Stimulated activated CD4-positive, alpha-beta T cell treated with anti-CD3 and anti-CD28 coated beads, Interleukin-1b, Interleukin-23, amount 100 ng/mL, for 1 hour (primary cell): ENCODE measurements at places on chromosomes 7 and 10.

- DNase-seq, result no peak
These were observed 138.2 kb upstream of the MKLN1 start for GRCh38 chr7:131189488-131189887.

GRCh38 chr10:119634219-119634544, 17.0 kb upstream of the BAG3 start:
- no peak for DNase-seq

- no peak for DNase-seq
These were observed 375.2 kb downstream of the PAXIP1 start for GRCh38 chr7:154627646-154628290.

DNA sequence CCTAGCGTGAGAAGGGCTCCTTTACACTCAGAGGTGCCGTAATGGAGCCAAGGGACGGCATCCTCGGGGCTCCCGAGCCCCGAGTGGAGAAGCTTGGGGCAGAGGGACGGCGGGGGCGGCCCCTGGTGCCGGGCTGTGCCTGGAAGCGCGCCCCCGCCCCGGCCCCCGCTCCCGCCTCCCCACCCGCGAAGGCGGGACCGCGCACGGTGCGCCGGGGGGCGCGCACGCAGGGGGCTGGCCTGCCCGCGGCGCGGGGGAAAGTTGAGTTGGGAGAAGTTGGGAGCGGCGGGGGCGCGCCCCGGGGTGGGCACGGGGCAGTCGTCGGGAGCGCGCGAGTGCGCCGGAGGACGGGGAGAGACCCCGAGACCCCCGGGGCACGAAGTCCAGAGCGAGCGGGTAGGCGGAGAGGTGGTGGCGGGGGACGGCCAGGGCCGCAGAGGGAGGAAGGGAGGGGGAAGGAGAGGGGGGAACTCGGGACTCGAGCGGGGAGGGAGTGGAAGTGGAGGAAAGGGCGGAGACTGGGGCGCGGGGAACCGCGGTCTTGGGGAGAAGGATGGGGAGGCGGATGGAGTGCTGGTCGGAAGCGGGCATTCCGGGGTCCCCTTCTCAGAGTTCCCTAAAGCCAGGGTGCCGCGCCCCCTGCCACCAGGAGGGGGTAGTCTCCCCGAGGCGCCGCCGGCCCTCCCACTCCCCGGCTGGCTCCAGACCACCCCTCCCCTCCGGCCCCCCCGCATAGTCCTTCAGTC, at the start of gene SLC4A2:
SLC4A2 (plus strand) TSS at position 223 of the 746 bp plus-strand sequence. CDS start 2,399 bp downstream, outside the sequence.
- DNase-seq, result no peak

- DNase-seq, result no peak
These were observed 162.0 kb downstream of the KLF6 start for GRCh38 chr10:3622845-3623621.

- no peak for DNase-seq
These were observed 253.1 kb downstream of the PRKG1 start for GRCh38 chr10:51327432-51327831.

- no peak for DNase-seq
These were observed 307.8 kb downstream of the PTPRN2 start for GRCh38 chr7:158279539-158280447.

DNA sequence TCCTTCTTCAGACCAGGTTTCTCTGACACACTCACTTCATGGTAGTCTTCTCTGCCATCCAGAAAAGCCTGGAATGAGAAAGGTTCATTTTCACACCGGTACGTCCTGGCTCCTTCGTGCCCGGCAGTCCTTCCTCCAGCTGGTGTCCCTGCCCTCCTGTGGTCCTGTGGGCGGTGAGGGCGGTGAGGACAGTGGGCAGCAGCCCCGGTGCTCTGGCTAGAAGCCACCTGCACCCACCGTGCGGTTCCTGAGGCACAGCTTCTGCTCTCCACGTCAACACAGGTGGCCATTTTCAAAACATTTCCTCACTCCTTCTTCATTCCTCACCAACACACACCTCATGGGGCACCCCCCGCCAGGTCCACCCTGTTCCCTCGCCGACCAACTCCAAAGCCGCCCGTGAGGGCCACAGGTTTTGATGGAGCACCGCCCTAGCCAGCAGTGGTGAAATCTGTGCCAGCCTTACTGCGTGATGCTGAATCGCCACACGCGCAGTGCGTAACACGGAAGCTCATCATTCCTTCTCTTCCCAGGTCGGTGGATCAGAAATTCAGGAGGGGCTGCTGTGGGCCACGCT, 251.4 kb upstream of the RNF32 start:
- no peak for DNase-seq

- DNase-seq, result no peak
These were observed 1227.5 kb upstream of the C7orf33 start for GRCh38 chr7:147363101-147363500.

DNA sequence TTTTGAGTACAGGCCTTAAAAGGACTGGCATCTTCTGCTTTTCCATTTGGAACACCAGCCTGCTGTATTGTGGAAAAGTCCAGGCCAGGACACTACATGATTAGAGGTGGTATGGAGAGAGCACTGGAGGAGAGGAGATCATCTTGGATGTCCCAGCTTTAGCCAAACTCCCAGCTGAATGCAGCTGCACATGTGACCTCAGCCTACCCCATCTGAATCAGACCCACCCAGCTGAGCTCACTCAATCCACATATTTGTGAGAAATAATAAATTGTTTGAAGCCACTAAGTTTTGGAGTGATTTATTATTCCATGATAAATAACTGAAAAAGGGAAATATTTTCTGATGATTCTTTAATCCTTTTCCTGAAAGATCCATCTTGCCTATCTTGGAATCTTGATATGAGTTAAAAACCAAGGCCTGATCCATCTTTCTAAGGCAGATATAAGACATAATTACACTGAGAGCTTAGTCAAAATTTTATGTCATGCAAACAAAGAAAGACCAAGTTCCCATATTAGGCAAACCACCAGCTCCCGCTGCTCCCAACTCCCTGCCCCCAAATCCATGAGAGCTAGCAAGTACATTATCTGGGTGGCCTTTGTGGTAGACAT, 55.1 kb upstream of the TRIL start:
- DNase-seq, result no peak

DNA sequence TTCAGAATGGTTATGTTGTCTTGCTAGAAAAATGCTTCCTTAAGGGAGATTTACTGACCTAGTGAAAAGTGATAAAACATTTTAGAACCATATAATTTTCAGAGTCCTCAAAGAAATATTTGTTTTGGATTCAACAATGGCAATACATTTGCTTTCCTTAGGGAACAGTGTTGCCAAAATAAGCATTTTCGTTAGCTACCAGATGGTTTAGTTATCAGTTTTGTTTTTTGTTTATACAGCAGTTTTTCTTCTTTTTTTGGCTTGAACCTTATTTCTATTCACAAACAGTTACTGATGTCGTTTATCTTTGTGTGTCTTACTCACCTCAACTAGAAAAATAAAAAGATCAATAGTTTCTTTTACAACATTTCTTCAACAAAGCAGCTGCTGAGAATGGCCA, 48.6 kb downstream of the EXOC4 start:
- no peak for DNase-seq

DNA sequence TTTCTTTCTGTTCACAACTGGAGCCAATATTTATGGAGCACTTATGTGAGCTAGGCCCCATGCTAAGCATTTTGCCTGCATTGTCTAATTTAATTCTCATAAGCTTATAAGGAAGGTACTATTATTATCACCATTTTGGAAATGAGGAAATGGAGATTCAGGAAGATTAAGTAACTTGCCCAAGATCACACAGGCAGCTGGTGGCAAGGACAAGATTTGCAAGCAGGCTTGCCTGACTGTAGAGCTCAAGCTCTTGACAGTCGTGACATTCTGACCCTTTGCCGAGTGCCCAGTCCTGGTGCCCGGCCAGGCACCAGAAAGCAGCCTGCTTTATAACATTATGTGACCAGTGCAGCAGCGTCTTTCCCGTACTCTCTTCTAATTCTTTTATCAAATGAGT, 38.2 kb downstream of the WNT2 start:
- no peak for DNase-seq

DNA sequence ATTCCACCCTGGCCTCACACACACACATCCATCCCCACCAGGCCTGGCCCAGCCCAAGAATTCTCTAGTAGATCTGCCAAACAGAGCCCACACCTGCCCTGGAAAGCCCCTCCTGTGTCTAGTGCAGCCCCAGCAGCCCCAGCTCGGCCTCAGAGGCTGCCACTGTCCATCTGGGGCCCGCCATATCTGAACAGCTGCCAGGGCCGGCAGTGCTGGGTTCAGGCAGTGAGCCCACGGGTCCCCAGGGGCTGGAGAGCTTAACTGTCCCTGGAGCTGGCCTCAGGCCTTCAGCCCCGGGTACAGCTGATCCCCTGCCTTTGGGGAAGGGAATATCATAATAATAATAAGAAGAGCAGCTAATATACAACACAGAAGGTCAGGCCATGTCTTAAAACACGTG, 574 bp downstream of the MYL10 start:
- no peak for DNase-seq

DNA sequence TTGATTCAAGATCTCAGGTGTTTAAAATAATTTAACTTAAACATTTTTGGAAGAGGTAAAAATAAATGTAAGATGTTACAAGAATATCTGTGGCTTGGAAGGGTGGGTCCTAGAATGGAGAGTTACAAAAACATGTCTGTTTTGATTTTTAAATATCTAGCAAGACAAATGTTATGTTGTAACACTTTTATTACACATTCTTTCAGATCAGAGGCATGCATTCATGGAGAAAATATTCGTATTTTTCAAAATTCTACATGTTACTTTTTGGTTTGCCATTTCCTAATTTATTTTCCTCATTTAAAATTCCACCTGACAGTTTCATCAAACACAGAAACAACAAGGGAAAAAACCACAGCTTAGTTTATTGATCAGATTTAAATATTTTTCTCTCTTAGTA, 10.0 kb downstream of the WBP1L start:
- DNase-seq, result no peak

- DNase-seq, result no peak
These were observed 127.9 kb downstream of the NRF1 start for GRCh38 chr7:129739427-129739826.

- DNase-seq, result no peak
These were observed 92.5 kb downstream of the SH3PXD2A start for GRCh38 chr10:103762916-103763315.

GRCh38 chr7:35760143-35760745, 40.6 kb upstream of the SEPTIN7 start:
- no peak for DNase-seq

DNA sequence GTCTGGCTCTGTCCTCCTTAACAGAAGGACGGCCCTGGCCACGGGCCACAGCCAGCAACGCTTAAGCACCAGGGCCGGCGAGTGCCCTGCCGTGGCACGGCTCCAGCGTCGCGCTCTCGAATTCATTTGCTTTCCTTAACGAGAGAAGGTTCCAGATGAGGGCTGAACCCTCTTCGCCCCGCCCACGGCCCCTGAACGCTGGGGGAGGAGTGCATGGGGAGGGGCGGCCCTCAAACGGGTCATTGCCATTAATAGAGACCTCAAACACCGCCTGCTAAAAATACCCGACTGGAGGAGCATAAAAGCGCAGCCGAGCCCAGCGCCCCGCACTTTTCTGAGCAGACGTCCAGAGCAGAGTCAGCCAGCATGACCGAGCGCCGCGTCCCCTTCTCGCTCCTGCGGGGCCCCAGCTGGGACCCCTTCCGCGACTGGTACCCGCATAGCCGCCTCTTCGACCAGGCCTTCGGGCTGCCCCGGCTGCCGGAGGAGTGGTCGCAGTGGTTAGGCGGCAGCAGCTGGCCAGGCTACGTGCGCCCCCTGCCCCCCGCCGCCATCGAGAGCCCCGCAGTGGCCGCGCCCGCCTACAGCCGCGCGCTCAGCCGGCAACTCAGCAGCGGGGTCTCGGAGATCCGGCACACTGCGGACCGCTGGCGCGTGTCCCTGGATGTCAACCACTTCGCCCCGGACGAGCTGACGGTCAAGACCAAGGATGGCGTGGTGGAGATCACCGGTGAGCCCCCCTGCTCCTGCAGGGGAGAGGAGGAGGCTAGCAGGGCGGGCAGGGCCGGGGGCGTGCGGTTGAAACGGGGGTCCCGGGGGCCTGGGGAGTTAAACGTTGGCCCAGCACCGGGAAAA, at the start of gene HSPB1:
HSPB1 (plus strand) TSS at position 327 of the 855 bp plus-strand sequence; CDS start at position 367, 40 bp downstream.
- DNase-seq, result peak; percentile 22

- DNase-seq, result no peak
These were observed 14.1 kb upstream of the SUN1 start for GRCh38 chr7:818031-818699.

DNA sequence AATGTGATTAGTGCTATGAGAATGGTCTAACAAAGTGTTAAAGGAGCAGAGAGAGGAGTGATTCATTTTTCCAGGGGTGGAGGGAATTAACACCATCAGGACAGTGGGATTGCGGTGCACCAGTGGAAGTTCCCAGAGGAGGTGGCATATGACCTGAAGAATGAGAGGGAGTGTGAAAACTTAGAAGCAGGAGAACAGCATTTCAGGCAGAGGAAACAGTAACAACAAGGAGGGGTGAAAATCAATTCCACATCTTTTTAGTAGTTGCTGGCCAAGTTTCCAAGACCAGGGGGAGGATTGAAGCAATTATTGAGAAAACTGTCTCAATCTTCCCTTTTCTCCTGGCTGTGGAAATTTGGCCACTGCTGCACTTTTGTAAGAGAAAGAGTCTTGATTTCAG, 23.7 kb upstream of the CCDC172 start:
- no peak for DNase-seq

GRCh38 chr7:137703291-137704010, 143.3 kb downstream of the DGKI start:
- DNase-seq, result no peak

DNA sequence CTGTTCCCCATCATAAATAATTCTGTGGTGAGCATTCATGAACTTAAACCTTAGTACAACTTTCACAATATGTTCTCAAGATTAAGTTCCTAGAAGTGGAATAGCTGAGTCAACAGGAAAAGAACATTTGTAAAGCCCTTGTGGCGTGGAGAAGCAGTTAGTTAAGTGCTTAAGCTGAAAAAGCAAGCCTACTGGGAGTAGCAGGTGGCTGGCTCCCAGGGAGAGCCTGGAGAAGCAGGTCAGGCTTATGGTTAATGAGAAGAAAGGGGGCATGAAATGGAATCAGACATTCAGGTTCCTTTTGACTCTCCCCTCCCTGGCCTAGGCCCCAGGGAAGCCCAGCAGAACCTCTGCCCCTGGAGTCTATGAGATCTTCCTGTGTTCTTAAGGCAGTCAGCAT, 35.3 kb downstream of the VSTM4 start:
- no peak for DNase-seq

GRCh38 chr7:36084485-36085091, 68.5 kb upstream of the EEPD1 start:
- DNase-seq, result no peak

- DNase-seq, result no peak
These were observed 187.4 kb downstream of the CYP26A1 start for GRCh38 chr10:93261089-93261488.

GRCh38 chr7:120441850-120442249, 168.9 kb downstream of the KCND2 start:
- no peak for DNase-seq

GRCh38 chr10:105759669-105760068, 1118.6 kb downstream of the SORCS3 start:
- no peak for DNase-seq

- DNase-seq, result no peak
These were observed 10.8 kb upstream of the GPNMB start for GRCh38 chr7:23235813-23236221.

- no peak for DNase-seq
These were observed 6.4 kb upstream of the GPR22 start for GRCh38 chr7:107463139-107464078.
